ENCODE measurements at places on chromosomes 2 and 18.

DNA sequence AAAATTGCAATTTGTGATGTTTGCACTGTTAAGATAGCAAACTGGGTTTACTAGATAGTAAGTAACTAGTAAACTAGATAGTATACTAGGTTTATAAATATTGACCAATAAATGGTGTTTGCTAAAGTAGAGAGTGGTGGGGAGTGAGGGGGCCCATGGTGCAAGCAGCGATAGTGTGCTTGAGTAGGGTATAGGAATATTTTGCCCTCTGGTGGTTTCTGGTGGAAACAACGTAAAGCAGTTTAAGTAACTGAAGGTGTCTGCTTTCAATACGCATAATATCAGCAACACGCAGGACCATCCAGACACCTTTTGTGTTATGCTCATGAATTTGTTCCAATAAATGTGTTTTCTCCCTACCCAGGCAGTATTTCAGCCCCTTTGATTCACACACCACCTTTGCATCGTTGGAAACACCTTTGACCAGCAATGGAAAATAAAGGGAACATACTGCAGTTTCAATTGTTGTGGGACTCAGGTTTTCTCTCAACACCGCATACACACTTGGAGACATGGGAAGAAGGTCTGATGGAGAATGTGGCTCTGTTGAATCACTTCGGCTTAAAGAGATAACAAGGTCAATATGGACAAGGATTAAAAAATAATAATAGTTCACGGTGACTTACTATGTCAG, 16.7 kb upstream of the STAT1 start:
- peak; percentile 74 for DNase-seq

GRCh38 chr2:241836292-241836691, 22.4 kb downstream of the PDCD1 start:
- DNase-seq = no peak

- no peak for DNase-seq
Observed at GRCh38 chr2:227509076-227509475, 37.1 kb downstream of the AGFG1 start.

DNA sequence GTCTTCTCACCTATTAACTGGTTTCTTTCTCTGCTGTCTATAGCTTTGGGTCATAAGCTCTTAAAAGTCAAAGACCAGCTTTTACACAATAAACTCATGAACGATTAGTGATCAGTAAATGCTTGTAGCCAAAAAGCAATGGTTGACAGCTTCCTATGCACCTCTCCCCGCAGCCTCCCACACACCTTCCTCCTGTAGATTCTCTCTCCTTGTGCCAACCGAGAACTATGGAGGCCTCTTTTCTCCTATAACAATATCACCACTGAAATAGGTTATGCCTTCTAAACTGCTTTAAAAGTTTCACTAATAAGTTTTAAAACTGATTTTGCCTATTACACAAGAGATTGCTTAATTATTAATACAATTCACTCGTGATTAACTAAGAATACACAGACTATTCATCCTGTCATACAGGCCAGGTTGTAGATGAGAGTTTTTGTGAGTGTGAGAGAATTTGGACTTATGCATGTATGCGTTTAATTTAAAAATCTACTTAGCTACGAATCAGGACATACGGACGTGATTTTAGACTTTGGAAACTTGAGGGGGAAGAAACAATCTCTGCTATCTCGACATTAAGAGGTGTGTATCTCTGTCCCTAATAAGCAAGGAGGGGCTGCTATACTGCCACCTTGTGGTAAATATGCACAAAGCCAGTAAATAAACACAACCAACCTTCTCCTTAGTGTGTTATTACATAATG, 229.1 kb upstream of the RBBP8 start:
- DNase-seq = peak; percentile 74

- DNase-seq = no peak
Observed at GRCh38 chr2:196971574-196972279, 45.2 kb upstream of the PGAP1 start.

GRCh38 chr18:63090334-63090733, 229.2 kb downstream of the BCL2 start:
- no peak for DNase-seq

GRCh38 chr2:96271995-96272394, 6.0 kb downstream of the CIAO1 start:
- no peak for DNase-seq

DNA sequence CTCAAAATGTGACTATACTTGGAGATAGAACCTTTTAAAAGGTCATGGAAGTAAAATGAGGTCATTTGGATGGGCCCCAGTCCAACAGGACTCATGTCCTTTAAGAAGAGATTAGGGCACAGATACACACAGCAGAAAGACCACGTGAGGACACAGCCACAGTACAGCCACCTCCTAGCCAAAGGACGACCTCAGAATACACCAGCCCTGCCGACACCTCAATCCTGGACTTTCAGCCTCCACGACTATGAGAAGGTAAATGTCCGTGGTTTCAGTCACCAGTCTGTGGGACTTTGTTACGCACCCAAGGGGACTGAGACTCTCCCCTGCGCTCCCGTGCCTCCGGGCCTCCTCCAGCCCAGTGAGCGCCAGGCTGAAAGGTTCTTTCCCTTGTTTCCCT, 30.2 kb upstream of the HPCAL1 start:
- DNase-seq = no peak

- DNase-seq = no peak
Observed at GRCh38 chr2:226048611-226049010, 649.1 kb downstream of the NYAP2 start.

DNA sequence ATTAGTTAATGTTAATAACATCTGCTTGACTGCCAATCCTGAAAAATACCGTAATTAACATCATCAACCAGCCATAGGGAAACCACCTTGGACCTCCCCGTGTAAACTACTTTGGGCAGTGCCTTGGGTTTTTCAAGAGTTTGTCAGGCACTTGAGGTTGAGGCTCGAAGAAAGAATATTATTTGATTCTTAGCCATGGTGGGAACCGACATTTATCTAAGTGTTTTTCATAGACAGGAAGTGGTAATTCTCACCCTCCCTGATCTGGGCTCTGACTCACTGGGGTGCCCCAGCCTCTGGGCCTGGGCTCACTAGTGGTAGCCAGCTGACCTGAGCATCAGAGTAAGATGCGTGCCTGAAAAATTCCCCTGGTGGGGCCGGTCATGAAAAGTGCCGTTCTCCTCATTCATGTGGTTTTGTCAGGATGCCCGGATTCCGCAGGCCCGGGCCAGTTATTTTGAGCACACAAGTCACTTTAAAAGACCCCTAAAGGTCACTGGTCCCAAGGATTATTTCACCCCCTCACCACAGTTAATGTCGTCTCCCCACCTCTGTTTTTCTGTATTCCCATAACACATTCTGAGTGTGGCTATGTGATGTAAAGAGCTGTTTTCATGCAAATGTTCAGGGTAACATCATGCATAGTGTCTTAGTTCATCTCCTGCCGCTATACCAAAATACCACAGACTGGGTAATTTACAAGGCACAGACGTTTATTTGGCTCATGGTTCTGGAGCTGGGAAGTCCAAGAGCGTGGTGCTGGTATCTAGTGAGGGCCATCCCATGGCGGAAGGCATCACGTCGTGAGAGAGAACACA, 21.6 kb upstream of the SPATA3 start:
- peak; percentile 21 for DNase-seq

GRCh38 chr18:47180765-47181164, 4.6 kb upstream of the IER3IP1 start:
- DNase-seq = no peak

GRCh38 chr2:237704501-237705434, 77.4 kb downstream of the LRRFIP1 start:
- DNase-seq = no peak

- DNase-seq = no peak
Observed at GRCh38 chr2:64918220-64918886, 70.8 kb upstream of the SLC1A4 start.

DNA sequence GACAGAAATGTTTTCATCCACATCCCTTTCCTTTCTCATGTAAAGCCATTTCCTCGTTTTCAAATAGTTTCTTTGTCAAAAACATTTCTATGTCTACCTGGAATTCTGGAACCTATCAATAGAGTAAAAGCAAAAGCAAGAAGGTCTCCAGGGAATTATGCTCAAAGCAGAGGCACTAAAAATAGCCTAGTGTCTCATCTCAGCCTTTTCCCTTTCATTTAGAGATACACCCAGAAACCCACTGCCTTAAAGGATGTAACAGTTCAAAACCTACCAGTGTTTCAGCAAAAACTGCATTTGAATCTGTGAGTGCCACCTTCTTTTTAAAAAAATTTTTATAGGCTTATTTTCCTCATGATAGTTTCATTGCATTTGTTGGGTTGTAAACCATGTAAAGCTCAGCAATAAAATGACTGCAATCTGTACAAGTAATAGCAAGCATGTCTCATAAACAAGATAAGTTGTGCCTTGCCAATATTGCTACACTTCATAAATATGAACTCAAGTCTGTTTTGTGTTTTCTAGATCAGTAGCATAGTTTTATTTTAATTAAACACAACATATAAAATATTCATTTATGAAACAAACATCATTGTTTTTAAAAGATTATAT, 927.3 kb upstream of the ACVR2A start:
- DNase-seq = no peak

DNA sequence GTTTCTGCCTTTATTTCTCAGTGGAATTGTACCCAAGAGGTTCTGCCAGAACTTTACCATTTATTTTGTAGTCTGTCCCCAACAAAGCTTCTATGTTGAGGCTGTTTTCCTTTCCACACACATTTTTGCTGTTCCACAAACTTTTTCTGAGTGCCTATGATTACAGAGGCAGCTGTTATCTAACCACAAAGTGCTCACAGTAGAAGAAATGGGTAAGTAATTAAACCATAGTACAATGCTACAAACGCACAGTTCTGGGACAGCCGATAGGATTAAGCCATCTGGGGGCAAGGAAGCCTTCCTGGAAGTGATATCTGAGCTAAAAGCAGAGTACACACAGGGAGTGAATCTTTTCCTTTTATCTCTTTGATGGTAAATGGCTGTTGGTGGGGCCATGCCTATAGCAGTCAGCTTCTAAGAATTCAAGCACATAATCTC, 3.9 kb upstream of the MGAT4A start:
- no peak for DNase-seq

DNA sequence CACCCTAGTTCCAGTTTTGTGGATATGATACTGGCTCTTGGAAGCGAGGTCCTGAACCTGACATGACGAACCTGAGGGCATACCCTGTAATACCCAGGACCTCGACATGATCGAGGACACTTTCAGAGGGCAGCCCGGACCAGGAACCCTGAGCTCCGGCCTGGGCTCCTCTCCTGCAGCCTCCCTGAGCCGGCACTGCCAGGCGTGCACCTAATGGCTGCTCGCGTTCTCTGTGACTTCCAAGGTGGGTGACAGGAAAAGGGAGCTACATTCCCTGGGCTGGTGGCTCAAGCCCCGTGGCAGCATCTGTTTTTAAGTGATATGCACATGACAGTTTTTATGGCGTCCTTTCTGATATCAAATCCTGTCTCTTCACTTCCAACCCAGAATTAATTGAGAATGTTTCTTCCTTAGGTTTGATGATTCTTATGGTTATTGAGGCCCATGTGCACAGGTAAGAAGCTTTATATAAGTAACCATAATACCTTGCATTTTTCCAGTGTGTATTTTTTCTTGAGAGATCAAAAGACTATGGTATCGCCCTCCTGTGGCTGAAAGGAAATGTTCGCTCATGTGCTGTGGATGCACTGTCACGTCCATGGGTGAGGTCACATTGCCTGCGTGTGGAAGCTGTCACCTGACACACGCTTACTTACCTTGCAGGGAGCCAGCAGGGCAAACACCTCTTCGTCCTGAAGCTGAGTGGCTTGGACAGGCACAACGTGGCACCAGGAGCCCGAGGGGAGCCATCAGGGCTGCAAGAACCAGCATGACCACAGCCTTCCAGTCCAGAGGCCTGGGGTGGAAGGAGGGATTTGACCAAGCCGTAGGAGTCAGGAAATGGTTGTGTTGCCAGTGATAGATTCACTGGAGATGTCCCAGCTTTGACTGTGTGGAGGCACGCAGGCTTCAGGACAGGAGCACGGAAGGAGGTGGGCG, 367.4 kb upstream of the MYT1L start:
- DNase-seq = peak; percentile 54

- no peak for DNase-seq
Observed at GRCh38 chr2:174090476-174090875, 125.3 kb upstream of the SP3 start.

DNA sequence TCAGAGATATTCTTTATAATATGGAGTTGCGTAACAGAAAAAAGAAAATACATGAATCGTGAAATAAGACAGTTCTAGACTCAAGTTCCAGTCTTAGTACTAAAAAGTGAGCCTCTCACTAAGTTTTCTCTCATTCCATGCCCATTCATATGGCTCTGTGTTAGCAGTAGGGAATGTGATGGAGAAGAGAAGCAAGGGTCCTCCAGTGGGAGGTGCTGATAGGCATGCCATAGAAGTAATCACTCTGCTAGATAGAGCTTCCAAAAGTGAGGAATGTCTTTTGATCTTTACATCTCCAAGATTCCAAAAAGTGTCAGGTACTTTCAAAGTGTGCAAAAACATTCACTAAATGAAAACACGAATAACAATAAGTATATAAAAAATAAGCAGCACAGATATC, 678.4 kb downstream of the DCDC2C start:
- DNase-seq = no peak

- no peak for DNase-seq
Observed at GRCh38 chr2:59314031-59314766, 1073.1 kb upstream of the FANCL start.

GRCh38 chr18:62850619-62851306, 135.4 kb downstream of the PHLPP1 start:
- DNase-seq = no peak

DNA sequence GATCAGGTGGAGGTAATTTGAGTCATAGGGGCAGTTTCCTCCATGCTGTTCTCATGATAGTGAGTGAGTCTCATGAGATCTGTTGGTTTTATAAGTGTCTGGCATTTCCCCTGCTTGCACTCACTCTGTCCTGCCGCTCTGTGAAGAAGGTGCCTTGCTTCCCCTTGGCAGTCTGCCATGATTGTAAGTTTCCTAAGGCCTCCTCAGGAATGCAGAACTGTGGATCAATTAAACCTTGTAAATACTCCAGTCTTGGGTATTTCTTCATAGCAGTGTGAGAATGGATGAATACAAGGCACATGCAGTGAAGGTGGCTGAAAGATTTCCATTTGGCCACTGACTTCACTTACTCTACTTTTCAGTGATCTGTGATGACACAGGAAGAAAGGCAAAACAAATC, 133.7 kb downstream of the SH3BP4 start:
- no peak for DNase-seq

GRCh38 chr2:178072000-178072382, 586 bp downstream of the PDE11A start:
- no peak for DNase-seq

DNA sequence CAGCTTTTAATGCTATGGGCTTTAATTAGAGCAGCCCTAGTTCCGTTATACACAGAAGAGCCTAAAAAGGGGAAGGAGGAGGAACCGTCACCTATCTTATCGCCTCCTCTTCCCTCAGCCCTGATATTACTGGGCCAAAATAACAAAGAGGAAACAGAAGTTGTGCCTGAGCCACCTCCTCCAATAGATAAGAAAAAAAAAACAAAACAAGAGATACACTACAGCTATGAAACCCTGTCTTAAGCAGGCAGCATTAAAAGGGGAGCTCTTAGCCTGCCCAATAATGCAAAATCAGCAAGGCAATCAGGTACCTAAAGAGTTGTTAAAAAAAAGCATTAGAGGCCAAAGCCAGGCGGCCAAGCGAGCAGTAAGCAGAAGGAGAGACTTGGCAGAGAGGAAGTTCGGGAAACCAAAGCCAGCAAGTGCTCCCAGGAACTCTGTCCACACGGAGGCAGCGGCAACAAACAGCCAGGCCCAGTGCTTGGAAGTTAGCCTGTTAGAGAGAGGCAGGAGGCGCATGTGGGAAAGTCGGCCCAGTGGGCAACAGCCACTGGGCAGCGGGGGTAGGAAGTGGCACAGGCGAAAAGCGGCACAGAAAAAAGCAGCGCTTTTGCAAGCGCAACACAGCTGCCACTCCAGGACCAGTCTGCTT, 41.8 kb upstream of the PDK1 start:
- DNase-seq = no peak
